ENCODE measurements at places on chromosomes 12 and 14. TPM values are rescaled to one million over a fixed set of nuclear protein-coding genes. Genes with fewer than 3 reads are reported as not detected.

GRCh38 chr14:79836577-79836976, 374.7 kb downstream of the DIO2 start:
- no peak for DNase-seq

DNA sequence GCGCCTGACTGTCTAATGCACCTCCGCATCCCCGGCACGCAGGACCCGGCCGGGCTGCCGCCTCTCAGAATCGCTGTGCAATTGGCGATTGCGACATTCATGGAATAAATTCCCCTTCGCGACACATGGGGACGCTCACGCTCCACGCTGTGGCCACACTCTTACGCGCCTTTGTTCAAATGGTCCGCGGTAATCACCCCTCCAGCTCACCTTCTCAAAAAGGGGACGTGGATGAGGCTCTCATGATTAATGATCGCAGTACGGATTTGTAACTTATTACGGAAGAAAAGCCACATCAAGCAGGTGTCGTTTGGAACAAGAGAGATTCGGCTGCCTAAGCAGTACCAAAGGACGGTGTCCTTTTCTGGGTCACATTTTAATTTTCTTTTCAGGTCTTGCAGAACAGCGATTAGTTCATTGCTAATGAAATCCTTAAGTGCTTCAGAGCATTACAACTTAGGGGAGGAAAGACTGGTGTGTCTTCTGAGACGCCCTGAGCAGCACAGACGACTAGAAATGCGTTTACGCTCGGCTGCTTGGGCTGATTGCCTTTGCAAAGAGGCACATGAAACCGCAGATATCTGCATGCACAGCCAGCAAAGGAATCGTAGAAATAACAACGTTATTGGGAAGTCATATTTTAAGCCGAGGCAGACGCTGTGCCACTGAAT, 37.3 kb upstream of the ADGRD1 start:
- DNase-seq: peak; percentile 79

DNA sequence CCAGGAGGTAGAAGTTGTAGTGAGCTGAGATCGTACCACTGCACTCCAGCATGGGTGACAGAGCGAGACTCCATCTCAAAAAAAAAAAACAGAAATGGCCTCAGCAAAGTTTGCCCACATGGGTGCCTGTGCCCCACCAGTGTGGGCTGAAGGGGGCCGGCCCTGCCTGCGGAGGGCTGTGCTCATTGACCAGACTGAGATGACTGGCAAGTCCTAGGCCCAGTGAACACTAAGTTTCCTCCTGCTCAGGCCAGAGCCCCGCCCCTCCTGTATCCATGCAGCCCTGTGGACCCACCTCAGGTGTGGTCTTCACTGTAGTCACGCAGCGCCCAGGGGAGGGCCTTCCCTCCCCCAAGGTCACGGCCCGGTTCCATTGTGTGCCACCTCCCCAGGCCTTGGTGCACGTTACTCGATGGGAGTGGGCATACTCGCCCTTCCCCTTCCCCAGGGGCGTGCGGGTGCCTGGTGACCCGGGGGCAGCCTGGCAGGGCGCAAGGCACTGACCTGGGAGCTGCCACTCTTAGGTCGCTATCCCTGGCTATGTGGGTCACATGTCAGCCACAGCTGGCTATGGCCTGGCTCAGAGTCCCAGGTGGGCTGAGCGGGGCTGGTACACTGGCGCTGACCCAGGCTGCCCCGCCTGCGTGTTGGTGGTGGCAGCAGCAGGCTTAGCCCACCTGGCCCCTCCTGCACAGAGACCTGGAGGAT, 16.1 kb downstream of the INF2 start:
- DNase-seq: no peak

DNA sequence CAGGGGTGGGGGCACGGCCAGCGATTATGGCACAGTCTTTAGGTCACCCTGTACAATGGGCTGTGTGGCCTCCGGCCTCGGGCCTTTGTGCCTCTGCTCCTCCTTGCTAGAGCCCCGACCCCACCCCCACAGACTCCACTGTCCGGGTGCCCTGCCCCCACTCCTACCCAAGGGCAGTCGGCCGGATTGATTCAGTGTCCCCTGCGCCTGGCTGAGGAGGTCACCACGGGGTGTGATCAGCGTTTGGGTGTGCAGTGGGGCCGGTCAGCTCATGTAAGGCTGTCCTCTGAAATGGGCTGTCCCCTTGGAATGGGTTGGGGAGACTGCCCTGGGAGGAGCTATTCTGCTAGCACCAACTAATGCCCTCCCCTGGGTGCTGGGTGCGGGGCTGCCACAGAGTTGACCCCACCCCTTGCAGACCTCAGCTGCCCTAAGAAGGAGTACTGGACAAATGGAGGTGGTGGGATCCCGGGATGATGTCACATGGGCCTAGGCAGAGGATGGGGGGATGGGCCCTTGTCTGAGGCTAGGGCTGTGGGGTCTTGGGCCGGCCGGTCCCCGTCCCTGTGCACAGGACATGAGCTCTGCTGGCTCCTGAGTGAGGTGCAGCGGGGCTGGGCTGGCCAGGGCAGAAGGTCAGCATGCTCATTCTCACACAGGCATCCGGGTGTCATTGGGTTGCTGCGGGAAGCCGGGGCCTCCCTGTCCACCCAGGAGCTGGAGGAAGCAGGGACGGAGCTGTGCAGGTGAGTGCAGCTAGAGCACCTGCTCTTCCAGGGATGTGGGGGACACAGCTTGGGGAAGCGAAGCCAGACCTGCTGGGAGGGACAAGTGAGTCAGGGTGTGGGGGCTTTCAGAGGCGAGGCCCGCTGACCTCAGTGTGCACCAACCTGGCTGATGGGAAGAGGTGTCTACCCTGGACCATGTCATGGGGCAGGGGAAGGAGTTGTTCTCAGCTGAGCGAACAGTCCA, 23.4 kb downstream of the ASPG start:
- DNase-seq: peak; percentile 11

DIO2 gene
- total RNA-seq: not detected

MYO1H gene
- total RNA-seq: not detected

SOAT2 gene
- total RNA-seq: not detected

- DNase-seq: no peak
Observed at GRCh38 chr14:61296719-61297502, 15.8 kb upstream of the TMEM30B start.

DNA sequence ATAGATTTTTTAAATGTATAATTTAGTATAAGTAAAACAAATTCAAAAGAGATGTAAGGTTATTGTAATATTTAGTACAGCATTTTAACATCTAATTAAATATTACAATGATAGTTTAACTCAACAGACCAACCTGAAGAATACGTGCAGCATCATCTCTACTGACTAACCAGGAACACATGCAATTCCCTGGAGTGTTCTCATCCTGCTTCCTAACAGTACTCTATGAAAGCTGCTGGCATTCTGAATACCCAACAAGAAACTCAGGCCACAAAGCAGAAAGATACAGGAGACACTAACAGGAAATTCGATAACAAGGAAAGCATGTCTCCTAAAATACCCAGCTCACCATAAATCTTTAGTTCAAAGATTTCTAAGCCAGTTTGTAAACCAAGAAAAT, 58.3 kb downstream of the CEP83 start:
- no peak for DNase-seq

DNA sequence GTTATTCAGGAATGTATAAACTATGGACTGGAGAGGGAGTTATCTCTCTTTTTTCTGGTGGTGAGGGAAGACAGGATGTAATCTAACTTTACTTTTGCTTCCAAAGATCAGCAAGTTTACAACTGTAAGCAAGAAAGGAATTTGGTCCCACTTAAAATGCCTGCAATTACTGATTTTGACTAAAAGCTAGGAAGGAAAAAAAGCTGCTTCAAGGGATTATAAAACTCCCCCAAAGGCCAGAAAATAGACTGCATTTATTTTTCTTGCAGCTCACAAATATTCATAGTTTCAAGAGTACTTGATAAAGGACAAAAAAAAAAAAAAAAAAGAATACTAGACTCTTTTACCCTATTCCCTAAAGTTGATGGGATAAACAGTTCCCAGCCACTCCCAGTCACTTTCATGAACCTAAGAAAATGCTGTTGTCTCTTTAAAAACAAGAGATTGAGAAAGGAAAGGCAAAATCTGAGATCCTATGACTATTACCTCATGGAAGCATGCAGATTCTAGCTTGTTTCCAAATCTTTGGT, 128.7 kb upstream of the BMP4 start:
- DNase-seq: no peak
